ELR (cell line): ENCODE measurements at places on chromosomes 5 and 9.
A peak's percentile ranks its signal among the peaks of the same experiment; 100 is the strongest.

- no peak for DNase-seq
Measured at GRCh38 chr5:147748590-147748989, 33.9 kb downstream of the JAKMIP2 start.

- DNase-seq = no peak
Measured at GRCh38 chr9:107093365-107094060, 189.6 kb upstream of the RAD23B start.

DNA sequence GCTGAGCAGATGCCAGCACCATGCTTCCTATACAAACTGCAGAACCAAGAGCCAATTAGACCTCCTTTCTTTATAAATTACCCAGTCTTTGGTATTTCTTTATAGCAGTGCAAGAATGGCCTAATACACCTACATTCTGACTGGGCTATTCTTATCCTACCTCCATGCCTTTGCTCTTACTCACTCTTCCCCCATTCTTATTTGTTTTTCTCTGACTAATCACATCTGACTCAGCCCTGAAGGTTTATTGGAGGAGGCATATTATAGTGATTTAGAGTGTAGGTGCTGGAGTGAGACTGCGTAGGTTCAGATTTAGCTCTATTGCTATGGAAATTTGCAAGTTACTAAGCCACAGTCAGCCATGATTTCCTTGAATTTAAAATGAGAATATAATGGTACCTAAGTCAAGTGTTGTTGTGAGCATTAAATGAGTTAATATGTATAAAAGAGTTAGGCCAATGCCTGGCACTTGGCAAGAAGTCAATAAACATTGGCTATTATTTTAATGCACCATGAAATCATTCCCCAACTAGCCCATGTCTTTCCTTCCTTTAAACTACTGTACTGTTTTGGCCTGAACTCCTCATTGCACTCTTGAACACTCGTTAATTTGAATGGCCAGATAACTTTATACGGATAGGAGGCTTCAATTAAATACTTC lies 531.2 kb upstream of the ZNF608 start:
- peak; percentile 93 for DNase-seq

DNA sequence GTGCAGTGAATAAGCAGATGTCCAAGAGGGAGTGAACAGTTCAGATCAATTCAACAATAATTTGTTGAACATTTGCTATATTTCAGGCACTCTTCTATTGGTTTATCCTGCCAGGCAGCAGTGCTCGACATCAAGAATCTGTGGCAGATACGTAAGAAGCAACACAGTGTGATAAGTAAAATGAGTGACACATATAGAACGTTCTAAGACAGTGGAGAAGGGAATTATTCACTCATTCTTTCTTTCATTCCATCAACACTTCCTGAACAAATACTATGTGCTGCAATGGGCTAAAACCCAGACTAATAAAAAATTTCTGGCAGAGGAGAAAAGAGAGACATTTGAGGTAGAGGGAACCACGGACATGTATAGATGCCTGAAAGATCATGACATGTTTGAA lies 89.9 kb upstream of the GLIS3 start:
- no peak for DNase-seq

DNA sequence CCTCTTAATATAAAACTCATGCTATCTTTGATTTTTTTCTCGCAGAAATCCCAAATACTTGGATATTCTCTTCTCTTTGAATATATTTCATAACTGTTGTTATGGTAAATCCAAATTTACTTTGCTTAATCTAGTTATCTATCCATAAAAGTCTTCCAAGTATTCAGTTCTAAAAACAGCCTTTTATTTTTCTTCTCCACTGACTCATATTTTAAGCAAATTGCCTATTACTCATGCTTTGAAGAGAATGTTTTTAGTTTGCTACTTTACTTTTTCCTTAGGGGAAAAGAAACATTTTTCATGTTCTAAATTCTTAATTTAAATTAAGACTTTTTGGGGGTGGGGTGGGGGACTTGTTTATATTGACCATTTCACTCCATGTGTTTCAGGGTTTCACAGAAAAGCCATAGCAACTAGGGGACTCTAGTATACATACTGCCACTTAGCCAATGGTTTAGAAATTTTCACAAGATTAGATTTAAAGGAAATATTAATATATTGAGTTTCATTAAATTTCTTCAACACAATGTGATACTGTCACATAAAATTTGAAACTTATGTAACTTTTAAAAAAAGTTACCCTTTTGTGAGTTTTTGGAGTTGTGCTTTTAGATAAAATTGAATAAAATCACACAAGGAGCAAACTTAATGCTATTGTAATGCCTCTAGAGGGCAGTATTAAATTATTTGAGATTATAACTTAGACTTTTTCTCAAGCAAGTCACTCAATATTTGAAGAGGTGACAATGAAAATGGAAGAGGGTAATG lies 545.8 kb upstream of the ARRDC3 start:
- DNase-seq = peak; percentile 50

GRCh38 chr5:57128325-57128724 lies 45.5 kb upstream of the GPBP1 start:
- DNase-seq = no peak

- DNase-seq = peak; percentile 97
Measured at GRCh38 chr9:113621309-113621791, 157.8 kb downstream of the RGS3 start.

GRCh38 chr5:55472642-55473041 lies 62.1 kb downstream of the PLPP1 start:
- no peak for DNase-seq

DNA sequence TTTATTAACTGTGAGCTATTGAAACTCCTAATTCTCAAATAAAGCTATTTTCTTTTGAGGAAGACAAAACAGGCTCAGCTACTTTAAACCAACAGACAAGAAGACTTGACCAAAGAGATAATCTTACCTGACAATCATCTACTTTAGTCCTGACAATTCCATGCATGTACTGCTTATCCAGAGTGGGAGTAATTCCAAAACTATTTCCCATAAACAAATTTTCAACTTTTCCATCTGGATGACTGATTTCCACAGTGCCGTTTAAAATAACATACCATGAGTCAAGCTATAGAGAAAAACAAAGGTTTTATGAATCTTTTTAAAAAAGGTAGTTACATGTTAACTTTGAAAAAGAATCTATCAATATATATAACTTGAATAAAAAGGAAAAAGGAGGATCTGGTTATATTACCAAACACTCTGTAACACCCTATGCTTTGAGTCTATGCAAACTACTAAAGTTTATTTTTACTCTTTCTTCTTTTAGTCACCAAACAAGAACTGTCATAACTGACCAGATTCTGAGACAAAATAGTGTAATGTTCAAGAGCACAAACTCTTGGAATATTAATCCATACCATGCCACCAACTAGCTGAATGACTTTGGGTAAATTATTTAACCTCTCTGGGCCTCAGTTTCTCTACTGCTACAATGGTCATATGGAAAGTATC lies 129.7 kb downstream of the RAPGEF6 start:
- DNase-seq = peak; percentile 49

GRCh38 chr5:19536387-19536786 lies 451.6 kb downstream of the CDH18 start:
- no peak for DNase-seq

DNA sequence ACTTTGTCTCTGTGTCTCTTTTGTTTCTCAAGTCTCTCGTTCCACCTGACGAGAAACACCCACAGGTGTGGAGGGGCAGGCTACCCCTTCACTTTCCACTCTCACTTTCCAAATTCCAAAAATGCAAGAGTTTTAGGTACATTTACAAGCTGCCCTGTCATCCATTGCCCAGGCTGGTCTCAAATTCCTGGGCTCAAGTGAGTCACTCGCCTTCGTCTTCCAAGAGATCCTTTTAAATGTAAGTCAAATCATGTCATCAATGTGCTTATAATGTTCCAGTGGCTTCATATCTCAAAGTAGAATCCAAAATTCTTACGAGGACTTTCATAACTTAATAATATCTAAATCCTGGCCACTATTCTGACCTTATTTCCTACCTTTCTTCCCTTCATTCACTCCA lies 20.4 kb upstream of the UGCG start:
- peak; percentile 34 for DNase-seq

GRCh38 chr5:126376443-126376842 lies 46.8 kb upstream of the GRAMD2B start:
- DNase-seq = no peak

DNA sequence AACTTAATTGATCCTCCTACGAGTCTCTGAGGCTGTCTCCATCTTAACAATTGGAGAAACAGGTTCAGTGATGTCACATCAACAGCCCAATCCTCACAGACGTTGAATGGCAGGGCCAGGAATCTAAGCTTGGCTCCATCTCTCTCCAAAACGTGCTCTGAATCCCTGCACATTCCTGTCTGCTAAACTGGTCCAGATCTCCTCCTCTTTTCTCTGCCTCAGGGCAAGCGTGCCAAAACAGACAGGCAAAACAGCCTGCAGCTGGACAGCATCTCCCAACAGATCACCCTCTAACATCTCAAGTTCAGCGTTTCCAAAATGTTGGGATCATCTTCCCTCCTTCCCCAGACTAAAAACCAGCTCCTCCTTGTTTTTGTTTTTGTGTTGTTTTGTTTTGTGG lies 6.6 kb downstream of the FBP1 start:
- DNase-seq = no peak

GRCh38 chr5:54229041-54229780 lies 81.2 kb downstream of the ARL15 start:
- DNase-seq = peak; percentile 60

DNA sequence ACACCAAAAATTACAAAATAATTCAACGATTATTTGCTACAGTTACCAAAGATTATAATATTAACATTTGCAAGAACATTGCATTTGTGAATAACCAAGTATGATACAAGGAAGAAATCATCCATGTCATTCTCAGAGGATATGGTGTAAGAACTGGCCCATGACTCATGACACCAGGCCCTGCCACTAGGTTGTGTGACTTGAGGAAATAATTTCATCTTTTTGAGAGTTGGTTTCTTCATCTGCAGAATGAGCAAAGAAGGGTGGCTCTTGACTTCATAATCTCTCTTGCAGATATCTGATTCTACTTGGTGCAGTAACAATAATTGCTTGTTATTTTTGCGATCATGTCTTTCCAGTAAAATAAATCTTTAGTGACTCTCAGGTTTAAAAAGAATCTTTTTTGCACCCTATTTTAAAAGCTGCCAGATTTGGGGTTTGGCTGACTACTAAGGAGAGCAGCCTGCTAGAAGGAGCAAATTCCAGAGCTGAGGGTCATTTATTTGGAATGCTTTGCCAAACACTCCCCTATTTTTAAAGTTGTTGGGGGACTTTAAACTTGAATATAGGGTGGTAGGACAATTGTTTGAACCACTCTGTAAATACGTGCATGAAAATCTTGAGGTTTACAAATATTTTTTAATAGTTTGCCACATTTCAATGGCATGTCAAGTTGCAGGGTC lies 23.5 kb downstream of the ITGA1 start:
- DNase-seq = peak; percentile 80

DNA sequence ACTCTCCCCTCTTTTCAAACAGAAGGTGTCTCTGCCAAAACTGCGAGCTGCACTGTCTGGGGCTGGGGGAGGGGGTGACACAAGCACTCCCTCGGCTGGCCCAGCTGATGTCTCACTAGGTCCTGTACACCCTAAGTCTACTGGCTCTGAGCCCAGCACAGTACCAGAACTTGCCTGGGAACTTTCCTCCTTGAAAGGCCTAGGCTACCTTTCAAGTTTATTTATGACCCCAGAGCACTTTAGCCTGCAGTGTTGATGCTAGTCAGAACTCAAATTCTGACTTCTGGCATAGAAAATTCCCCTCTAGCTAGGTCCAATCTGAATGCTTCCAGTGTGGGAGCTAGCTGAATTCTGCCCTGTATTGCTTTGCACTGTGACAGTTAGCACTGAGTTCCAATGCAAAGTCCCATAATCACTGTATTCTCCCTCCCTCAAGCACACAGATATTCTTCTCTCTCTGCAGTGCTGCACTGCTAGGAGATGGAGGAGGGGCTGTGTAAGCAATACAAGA lies 10.5 kb downstream of the LURAP1L start:
- DNase-seq = peak; percentile 53

GRCh38 chr9:69380301-69380700 lies 55.3 kb downstream of the ENTREP1 start:
- no peak for DNase-seq

GRCh38 chr5:148794729-148795561 lies 31.5 kb upstream of the ADRB2 start:
- no peak for DNase-seq

- peak; percentile 84 for DNase-seq
Measured at GRCh38 chr5:32508806-32509805, 64.6 kb upstream of the ZFR start.

GRCh38 chr5:142537938-142538337 lies 148.0 kb downstream of the FGF1 start:
- DNase-seq = peak; percentile 43

GRCh38 chr5:68219161-68219816 lies 3.7 kb downstream of the PIK3R1 start:
- no peak for DNase-seq

- DNase-seq = no peak
Measured at GRCh38 chr5:170563824-170564567, 60.2 kb downstream of the KCNIP1 start.

DNA sequence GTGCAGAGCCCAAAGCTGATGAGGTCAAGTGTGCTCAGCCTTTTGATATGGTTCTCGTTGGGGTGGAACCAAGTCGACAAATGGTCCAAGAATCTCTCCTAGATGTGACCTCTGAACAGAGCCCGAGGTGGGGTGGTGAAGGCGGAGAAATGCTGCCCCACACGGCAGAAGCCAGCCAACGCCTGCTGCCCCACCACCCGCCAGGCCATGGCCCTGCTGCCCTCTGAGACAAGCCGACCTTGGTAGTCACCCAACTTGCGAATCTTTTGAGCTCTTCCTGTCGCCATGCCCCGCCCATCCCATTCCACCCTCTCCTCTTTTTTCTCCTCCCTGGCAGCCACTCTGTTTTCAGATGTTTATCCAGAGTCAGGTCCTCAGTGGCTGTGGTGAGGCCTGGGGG lies 91.5 kb upstream of the EGFLAM start:
- no peak for DNase-seq

DNA sequence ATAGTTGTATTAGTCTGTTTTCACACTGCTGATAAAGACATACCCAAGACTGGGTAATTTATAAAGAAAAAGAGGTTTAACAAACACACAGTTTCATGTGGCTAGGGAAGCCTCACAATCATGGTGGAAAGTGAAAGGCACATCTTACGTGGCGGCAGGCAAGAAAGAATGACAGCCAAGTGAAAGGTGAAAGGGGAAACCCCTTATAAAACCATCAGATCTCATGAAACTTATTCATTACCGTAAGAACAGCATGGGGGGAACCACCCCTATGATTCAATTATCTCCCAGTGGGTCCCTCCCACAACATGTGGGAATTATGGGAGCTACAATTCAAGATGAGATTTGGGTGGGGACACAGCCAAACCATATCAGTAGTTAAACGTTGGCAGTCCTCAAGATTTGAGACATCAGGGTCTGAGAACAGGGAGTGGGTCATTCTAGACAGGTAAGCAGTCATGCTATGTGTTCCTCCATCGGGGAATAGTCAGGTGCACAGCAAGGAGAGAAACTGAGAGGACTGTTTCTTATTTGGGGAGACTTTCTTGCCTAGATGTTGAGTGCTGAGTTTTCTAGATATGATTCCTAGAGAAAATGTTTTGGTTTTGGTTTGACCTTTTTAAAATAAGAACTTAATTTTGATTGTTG lies 45.8 kb upstream of the ENTREP1 start:
- DNase-seq = no peak

GRCh38 chr5:68336200-68336599 lies 120.6 kb downstream of the PIK3R1 start:
- DNase-seq = no peak

- no peak for DNase-seq
Measured at GRCh38 chr5:90644132-90644531, 85.5 kb downstream of the ADGRV1 start.

- DNase-seq = peak; percentile 92
Measured at GRCh38 chr5:167945542-167946384, 345.7 kb upstream of the WWC1 start.

- DNase-seq = no peak
Measured at GRCh38 chr9:81519816-81520495, 169.4 kb downstream of the TLE1 start.

- no peak for DNase-seq
Measured at GRCh38 chr9:36592801-36593583, 20.3 kb downstream of the MELK start.
